ENCODE measurements at places on chromosomes 16 and 17.

- no peak for DNase-seq
Measured at GRCh38 chr17:61460796-61461585, 8.8 kb downstream of the TBX4 start.

- DNase-seq, result no peak
Measured at GRCh38 chr16:65342231-65342866, 220.5 kb upstream of the CDH11 start.

DNA sequence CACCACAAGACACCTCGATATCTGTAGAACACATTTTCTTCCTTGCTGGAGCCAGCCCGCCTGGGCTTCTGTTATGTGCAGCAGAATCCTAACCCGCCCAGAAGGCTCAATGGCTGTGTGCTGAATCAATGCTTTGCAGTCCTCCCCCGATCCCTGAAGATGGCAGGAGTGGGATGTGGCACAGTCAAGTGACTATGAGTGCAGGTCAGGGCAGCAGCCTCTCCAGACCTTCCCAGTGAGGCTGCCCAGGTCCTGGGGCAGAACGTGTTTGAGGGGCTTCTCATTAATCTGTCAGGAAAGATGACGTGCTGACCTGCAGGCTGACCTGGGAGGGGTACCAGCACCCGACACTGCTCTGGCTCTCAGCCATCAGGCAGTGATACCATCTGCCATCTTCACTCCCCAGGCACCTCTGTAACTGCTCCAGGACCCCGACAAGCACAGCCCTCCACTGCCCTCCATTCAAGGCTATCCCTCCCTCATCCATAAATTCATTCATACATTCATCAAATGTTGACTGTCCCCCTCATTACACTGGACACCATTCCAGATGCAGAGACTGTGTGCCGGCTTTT lies 35.2 kb downstream of the LRRC75A start:
- DNase-seq, result no peak

DNA sequence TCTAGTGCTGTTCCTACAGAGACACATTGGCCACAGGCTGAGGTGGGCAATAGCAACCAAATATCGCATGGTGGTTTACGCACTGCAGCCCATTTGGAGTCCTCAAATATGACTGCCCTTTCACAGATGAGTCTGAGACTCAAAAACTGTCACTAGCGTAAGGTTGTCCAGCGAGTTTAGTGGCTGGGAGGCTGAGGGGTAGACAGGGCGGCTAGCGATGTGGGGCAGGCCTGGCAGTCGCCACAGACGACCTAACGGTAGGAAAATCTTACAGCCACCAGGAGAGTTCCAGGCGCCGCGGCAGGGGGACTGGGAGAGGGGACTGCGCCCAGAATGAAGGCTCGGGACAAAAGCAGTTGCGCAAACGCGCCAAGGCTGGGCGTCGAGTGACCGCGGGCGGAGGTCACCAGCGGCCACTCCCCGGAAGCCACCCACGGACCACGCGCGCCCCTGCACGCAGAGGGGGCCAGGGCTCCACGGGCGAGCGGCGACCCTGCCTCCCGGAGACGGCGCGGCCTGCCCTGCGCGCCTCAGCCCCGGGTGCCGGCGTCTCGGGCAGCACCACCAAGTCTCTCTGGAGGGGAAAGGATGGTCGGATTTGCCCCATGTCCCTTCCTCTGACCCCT lies 699 bp upstream of the MAP1LC3B start:
- DNase-seq, result no peak

DNA sequence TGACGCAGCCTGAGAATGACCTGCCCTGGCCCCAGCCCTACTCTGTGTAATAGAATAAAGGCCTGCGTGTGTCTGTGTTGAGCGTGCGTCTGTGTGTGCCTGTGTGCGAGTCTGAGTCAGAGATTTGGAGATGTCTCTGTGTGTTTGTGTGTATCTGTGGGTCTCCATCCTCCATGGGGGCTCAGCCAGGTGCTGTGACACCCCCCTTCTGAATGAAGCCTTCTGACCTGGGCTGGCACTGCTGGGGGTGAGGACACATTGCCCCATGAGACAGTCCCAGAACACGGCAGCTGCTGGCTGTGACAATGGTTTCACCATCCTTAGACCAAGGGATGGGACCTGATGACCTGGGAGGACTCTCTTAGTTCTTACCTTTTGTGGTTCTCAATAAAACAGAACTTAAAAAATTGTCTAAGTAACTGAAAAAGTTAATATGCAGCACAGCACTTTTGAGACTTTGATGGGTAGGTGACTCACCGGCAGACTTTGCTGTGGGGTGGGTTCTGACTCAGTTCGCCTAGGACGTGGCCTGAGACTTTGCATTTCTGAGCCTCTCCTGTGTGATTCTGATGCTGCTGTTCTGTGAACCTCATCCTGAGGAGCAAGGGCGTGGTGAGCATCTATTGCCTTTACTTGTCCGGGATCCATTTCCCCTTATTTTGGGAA lies 5.7 kb downstream of the LAT start:
- peak; percentile 40 for DNase-seq

GRCh38 chr16:85699628-85700027 lies 10.9 kb upstream of the GINS2 start:
- DNase-seq, result no peak

DNA sequence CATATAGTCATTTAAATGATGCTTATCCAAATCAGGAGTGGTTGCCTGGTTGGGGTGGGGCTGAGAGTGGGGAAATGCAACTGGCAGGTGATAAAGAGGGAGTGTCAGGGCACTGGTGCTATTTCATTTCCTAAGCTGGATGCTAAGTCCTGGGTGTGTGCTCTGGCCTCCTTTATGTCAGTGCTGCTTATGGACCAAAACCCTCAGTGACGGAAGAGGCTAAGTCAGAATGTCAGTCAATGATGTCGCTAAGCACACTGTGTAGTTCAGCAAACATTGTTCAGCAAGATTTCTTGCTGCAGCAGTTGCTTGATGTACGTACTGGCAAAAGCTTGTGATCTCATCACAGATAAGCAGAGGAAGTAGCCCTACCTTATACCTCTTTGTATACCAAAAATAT lies 16.4 kb upstream of the FLCN start:
- DNase-seq, result no peak

All from activated CD4-positive, CD25-positive, alpha-beta regulatory T cell treated with anti-CD3 and anti-CD28 coated beads, Interleukin-2, amount 50 U/mL, for 16 hours (primary cell).